ENCODE measurements at places on chromosomes 5 and 9.

DNA sequence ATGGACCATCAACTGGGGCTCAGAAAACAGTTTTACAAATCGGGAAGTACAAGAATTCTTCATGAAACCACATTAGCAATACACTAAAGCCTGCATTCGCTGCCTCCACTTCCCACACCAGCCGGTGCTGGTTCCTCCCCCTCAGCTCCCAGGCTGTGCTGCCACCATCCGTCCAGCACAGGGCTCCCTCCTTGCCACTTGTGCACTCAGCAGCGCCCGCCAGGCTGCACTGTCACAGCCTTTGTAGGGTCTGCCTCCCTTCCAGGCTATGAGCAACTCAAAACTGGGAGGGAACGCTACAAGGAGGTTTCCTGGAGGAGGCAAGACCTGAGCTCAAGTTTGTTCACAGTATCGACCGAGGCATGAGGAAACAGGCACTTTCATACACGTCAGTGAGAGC lies 7.7 kb downstream of the MAPK9 start:
- DNase-seq = peak; percentile 14

- DNase-seq = no peak
These were observed 7.6 kb upstream of the LCN2 start for GRCh38 chr9:128141604-128142003.

DNA sequence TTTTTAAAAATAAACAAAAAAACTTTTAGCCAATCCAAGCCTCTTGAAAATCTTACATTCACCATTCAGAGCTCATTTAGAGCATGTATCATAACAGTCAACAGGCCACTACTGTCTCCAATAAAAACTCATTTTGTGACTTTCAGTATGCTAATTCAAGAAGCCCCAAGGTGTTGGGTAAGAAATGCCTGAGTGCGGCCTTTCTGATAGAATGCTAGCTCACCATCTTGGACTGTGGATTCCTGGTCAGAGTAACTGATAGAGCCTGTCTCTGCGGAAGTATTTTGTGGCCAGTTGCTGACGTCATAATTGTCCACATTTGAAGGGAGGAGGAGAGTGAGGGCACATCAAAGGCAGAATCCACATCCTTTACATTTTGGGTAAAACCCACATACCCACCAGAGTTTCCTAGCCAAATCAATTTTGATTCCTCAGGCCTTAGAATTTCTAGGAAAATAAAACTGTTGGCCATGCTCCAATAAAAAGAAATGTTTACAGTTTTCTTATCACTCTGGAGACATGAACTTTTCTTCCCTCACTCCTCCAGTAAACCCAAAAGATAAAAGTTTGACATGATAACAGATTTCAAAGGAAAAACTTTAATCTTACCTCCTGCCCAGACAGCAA lies 41.1 kb upstream of the ERCC6L2 start:
- no peak for DNase-seq

DNA sequence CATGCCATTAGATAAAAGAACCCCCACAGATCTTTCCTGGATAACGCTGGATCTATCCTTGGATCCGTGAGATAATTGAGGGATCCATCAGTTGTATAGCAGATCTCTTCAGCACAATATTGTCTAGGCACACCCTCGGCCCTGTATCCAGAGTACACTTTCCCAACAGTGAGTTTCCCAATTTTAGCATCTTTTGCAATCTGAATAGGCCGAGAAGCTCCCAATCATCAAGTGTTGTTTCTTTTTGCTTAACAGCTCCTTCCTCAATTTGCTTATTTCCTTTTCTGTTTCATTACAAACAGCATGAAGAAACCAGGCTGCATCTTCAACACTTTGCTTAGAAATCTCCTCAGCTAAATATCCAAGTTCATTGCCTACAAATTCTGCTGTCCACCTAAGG lies 4.4 kb upstream of the SPTLC1 start:
- DNase-seq = peak; percentile 75

GRCh38 chr9:126367616-126368015 lies 41.0 kb downstream of the MVB12B start:
- no peak for DNase-seq

DNA sequence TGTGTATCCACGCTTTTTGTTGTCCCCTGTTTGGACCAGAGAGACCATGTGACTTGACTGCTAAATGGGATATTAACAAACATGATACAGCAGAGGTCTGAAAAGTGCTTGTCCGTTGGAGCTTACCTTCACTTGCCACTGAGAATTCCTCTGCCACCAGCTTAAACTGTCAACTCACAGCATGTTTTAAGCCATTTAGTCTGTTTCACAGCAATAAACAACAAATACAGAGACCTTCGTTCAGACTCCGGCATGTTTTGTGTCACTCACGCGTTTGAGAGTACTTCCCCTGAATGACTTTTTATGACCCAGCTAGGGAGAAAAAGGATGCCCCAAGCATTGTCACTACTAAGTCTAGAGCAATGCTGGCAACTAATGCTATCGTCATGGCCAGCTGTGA lies 173.8 kb downstream of the PTPRD start:
- DNase-seq = no peak

DNA sequence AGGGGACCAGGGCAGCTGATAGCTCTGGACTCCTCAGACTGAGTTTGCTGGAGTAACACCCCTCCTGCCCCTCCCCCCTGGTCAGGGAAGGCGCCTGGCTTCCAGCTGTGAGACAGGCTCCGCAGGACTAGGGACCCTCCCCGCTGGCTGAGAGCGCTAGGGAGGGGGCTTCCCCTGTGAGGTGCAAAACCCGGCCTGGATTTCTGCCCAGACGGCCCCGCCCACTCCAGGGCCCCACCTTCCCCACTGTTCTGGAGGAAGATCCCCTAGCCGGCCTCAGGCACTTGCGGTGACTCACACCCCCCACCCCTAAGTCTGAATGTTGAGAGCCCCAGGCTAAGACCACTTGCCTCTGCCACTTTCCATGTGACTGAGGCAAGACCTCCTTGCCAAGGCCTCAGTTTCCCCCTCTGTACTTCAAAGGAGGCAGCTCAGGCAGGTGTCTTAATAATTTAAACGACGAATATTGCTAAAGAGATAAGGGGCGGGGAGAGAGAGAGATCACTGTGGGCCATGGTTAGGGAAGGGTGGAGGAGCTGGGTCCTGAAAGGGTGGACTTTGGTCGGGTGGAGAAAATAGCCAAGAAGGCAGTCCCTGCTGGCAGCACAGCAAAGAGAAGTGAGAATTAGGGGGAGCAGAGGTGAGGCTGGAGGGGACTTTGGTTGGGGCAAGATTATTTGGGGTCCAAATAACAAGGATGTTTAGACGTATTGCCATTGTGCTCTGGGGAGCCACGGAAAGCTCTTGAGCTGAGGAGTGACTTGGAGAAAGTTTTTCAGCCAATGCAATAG lies 1.0 kb upstream of the DAB2IP start:
- DNase-seq = no peak

GRCh38 chr9:70340572-70340971 lies 73.9 kb downstream of the KLF9 start:
- DNase-seq = peak; percentile 60

GRCh38 chr9:92242260-92243136 lies 51.0 kb downstream of the IARS1 start:
- DNase-seq = peak; percentile 29

- DNase-seq = no peak
These were observed 54.7 kb downstream of the FXN start for GRCh38 chr9:69090140-69090750.

GRCh38 chr5:172905346-172906140 lies 53.7 kb upstream of the RPL26L1 start:
- no peak for DNase-seq

DNA sequence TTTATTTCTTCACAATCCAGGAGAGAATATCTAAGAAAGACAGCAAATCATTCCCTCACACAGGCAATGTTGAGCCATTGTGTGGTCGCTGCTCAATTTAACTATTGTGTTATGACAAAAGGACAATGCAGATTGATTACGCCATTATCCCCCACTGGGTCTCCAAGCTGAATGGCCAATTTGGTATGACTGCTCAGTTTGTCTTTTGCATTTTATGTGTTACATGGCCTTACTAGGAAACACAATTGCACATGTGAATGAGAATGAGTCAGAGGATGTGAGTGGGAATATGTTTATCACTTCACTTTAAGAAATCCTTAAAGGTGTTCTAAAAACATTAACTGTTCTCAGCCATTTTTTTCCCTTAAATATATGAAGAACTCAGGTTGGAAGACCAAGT lies 108.3 kb downstream of the FAM174A start:
- peak; percentile 3 for DNase-seq

- peak; percentile 53 for DNase-seq
These were observed 1.2 kb downstream of the MIER3 start for GRCh38 chr5:56950626-56951125.

DNA sequence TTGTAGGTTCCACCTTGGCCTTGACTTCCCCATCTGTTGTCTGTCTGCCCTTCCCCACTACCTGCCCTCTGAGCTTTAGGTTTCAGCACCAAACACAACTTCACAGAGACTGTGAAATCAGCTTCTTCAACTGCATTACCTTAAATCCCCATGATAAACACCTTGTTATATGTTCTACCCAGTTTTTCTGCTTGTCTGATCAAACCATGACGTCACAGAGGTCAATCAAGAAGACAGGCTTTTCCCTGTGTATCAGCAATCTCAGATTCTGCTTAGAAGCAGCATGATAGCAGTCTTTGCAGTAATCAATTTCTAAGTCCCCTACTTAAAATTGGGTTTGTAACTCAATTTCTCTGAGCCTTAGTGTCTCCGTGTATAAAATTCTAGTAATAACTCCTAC lies 175.0 kb downstream of the PLK2 start:
- DNase-seq = no peak

Measured in suppressor macrophage treated with lipopolysaccharide for 4 hours (primary cell).